ENCODE measurements at places on chromosomes 3 and 15.

DNA sequence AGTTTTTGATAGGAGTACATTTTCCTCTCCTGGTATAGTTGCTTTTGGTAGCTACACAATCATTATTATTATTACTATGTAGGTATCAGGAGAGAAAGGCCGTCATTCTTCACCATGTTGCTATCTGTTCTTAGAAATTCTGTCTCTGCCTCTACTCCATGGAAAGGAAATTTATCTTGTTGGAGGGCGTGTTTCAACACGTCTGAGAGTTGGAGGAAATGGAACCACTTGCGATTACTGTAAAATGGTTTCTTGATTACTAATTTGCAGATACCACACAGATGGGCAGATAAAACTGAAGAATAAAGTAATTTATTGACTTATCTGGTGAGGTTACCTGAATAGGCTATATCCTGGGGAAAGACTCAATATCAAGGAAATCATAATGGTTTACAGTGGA, 488.4 kb downstream of the NR2F2 start:
- DNase-seq, result no peak

- DNase-seq, result no peak
Observed at GRCh38 chr3:124973290-124973689, 38.7 kb upstream of the MUC13 start.

DNA sequence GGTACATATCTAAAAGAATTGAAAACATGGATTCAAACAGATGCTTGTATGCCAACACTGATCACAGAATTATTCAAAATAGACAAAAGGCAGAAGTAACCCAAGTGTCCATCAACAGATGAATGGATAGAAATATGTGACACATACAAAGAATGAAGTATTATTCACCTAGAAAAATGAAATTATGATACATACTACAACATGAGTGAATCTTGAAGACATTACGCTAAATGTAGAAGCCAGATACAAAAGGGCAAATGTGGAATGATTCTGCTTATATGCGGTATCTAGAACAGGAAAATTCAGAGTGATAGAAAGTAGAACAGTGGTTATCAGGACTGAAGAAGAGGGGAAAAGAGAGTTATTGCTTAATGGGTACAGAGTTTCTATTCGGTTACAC, 26.2 kb upstream of the SLC12A8 start:
- DNase-seq, result no peak

DNA sequence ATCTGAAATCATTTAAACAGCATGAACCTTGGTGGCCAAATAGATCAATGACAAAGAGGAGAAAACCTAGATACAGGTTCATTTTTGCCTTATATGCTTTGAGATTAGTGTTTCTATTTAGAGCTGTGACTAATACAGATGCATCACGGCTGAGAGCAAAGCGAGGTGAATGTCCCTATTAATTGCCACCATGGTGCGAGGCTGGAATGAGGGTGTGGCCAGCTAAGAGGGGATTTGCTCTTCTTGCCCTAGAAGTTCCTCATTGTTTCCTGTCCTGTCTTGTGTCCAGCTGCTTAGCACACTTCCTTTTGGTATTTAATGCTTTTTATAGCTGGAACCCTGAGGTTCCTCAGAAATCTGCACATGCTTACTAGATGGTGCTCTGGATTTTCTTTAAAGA, 339.1 kb upstream of the RGMA start:
- no peak for DNase-seq

DNA sequence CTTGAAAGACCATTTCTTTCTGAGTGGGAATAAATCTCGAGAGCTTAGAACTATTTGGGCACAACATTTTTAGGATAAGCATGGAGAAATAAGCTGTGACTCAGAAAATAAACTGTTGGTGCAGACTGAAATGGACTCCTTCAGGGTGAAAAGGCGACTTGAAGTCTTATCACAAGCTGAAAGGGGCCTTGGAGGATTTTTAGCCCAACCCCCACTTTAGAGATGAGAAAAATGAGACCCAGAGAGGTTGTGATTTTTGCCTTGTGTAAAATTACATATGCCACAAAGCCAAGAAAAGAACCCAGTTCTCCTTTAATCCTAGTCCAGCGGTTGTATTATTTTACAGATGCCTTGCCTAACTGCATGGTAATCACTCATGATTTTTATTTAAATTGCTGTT, 1.5 kb downstream of the ATP1B3 start:
- DNase-seq, result no peak

GRCh38 chr3:11583638-11584046, 60.1 kb downstream of the VGLL4 start:
- DNase-seq, result no peak
